D721Med (cell line): ENCODE measurements at places on chromosomes 3 and 15.

- DNase-seq = no peak
Measured at GRCh38 chr3:157226173-157226847, 66.4 kb upstream of the CCNL1 start.

- no peak for DNase-seq
Measured at GRCh38 chr15:56608140-56608778, 125.0 kb downstream of the ZNF280D start.

GRCh38 chr3:172562871-172563865 lies 39.9 kb upstream of the TNFSF10 start:
- no peak for DNase-seq

DNA sequence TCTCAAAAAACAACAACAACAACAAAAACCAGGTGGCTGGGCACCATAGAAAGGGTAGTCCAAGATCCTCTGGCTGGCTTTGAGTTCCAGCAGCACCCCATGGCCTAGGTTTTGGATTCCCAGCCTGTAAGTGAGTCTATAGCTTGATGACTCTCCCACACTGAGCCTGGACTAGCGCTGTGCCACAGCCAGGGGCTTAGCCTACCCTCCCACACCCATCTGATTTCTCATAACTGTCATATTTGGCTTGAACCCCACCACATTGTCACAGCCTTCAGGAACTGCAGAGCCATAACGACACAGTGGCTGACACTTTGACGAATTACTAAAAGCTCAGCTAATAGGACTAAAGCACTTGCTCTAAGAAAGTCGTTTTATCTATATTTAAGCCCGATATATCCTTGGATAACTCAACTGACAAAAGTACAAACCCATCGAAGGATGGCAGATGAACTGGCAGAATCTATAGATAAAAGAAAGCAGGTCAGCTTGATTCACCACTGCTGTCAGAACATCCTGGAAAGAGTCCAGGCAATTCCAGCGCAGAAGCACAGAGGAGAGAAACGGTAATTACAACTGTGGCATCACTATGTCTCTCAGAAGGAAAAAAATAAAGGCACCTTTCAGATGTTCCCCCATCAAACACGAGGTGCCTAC lies 62.1 kb downstream of the HOMER2 start:
- DNase-seq = no peak

GRCh38 chr3:60760145-60760544 lies 491.1 kb downstream of the FHIT start:
- DNase-seq = no peak
